Lung (tissue), 17 donors: ENCODE measurements at places on chromosomes 11 and 22.

GRCh38 chr22:20955548-20955947, 11.5 kb upstream of the AIFM3 start:
- DNase-seq: no peak

- no peak for DNase-seq
Measured at GRCh38 chr22:44795701-44796630, 43.6 kb downstream of the ARHGAP8 start.

- DNase-seq: no peak
Measured at GRCh38 chr22:44288913-44289312, 23.8 kb downstream of the SHISAL1 start.

- DNase-seq: no peak
Measured at GRCh38 chr11:62514151-62514550, 32.5 kb downstream of the AHNAK start.

- no peak for DNase-seq
Measured at GRCh38 chr11:72124046-72124445, 11.5 kb upstream of the FOLR3 start.

DNA sequence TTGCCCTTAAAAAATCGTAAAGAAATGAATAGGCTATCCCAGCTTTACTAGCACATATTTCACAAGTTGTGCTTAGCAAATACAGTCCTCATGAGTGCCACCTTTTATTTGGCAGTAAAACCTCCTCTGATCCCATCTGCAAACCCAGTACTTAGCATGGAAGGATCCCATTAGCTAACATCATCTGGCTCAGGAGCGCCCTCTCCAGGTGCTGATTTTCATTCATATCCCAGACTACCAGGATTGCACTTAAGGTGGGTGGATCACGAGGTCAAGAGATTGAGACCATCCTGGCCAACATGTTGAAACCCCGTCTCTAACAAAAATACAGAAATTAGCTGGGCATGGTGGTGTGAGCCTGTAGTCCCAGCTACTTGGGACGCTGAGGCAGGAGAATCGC, 76.1 kb upstream of the PAX6 start:
- no peak for DNase-seq

DNA sequence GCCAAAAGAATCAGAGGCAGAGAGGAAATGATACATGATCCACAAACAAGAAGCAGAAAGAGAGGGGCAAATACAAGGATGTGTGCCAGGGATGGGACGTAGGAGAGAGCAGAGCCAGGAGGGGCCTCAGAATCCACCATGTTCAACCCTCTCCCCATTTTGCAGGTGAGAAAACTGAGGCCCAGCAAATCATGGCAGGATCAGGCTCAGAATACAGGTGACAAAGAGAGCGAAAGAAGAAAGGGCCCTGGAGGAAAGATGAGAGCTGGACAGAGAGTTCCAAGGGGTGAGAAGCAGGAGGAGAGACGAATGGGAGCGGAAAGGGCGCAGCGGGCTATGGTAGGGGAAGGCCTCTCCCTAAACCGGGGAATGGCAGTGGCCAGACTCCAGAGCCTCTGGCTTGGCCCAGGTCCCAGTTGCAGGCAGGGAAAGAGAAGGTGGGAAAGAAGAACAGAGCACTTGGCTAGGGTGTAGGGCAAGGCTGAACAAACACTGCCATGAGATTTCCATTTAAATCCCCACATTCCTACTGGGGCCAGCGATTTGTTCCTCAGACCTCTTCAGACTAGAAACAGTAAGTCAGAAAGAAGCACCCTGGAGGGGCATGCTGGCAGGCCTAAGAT, 44.4 kb upstream of the TSKU start:
- DNase-seq: peak; percentile 26

- DNase-seq: no peak
Measured at GRCh38 chr11:62062223-62062861, 61.5 kb upstream of the INCENP start.

- DNase-seq: no peak
Measured at GRCh38 chr22:38950527-38951295, 6.7 kb upstream of the APOBEC3A start.

- DNase-seq: no peak
Measured at GRCh38 chr11:76939219-76939631, 78.5 kb downstream of the ACER3 start.

GRCh38 chr22:26481112-26481693, 2.4 kb downstream of the HPS4 start:
- DNase-seq: no peak

DNA sequence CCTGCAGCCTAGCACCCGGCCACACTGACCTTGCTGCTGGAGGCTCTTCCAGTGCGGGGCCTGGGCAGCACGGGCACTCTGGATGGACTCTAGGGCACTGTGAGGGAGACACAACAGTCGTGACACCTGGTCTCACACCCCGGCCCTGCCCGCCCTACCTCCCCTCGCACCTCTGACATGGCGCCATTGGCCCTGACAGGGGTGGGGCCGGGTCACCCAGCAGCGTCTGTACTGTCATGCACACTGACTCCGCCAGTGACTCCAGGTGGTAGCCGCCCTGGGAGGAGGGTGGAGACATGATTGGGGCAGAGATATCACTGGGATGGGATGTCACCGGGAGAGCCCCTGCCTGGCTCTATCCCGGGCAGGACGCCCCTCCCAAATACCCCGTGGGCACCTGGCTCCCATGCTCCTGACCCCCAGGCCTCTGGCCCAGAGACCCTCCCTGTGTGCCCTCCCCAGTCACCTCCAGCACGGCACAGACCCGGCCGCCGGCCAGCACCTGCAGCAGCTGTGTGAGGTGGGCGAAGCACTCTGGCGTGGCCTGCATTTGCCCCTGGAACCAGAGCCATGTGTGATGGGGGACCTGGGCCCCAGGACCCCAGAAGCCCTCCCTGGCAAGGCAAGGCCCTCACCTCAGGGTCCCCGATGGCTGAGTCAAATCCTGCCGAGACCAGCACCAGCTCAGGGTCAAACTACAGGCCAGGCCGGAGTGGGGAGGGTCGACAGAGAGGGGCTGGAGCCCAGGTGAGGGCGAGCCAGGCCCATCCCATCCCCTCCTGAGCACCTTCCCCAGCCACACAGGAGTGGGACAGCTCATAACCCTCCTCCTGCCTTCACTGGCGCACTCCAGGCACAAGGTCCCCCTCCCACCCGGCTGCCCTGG, 2.6 kb downstream of the HDAC10 start:
- no peak for DNase-seq

DNA sequence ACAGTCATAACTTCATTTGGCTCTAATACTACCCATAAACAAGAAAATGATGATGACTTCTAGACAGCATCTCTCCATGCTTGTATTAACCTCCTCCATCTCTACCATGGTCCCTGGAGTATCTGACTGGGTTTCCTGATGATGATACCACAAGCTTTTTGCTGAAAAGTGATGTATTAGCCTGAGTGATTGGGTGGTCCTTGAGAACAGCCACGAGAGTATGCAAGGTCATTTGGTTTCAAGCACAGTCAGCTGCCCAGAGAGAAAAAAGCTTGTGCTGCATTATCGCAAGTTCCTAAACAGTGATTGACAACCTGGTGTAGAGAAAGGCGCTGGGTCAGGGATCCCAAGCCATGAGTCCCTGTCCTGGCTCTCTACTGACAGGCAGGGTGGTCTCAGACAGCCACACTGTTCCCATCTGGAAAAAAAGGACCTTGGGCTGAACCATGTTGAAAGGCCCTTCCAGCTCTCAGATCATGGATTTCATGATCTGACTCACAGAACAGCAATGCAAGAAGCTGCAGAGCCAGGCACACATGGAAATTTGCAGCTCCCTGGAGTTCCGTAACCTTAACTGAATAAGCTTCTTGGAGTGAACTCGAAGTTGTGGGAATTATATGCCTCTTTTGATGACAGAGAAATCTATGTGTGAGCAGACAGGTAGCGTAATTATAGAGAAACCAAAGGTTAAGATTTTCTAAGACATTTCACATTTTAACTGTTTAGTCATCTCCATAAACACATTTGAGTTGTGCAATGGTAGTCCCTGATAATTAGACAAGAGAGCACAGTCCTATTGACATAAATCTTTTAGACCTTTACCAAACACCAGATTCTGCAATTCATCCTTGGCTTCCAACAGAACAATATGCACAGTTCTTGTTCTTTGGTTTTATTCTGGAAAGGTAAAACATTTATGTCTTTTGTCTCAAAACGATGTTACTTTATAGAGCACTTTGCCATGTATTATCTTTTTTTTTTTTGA, 54.1 kb upstream of the UBASH3B start:
- DNase-seq: peak; percentile 24

DNA sequence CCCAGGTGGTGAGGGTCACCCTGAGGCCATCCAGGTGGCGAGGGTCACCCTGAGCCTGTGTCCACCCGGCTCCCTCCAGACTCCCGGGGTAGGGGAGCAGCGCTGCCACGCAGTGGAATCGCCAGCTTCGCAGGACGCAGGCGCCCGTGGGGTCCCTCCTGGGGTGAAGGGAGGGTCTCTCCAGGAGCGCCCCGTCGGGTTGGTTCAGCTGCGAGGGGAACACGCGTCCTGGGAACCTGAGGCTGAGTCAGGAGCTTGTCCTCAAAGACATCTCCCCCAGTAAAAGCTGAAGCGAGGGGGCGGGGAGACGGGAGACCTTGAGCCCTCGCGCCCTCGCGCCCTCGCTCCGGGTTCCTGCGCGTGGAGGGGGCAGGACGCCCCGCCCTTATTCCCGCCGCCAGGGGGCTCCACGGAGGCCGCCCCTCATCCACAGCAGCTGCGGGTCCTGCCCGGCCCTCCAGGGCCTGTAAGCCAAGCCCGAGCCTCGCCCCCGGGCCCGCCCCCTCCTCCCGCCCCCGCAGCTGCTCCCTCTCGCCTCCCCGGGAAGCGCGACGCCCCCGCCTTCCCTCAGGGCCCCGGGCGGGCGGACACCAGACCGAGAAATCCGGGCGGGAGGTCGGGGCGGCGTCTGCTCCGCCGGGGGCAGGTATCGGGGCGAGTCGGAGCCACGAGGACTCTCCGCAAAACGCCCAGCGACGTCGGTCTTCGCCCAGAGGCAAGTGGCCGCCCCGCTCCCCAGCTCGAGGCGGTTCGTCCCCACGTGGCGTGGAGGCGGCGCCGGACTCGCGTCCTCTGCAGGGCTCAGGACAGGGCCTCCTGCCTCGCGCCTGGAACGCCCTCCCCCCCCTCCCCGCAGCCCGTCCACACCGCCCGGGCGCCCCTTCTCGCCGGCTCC, 22.8 kb downstream of the PIM3 start:
- DNase-seq: no peak

DNA sequence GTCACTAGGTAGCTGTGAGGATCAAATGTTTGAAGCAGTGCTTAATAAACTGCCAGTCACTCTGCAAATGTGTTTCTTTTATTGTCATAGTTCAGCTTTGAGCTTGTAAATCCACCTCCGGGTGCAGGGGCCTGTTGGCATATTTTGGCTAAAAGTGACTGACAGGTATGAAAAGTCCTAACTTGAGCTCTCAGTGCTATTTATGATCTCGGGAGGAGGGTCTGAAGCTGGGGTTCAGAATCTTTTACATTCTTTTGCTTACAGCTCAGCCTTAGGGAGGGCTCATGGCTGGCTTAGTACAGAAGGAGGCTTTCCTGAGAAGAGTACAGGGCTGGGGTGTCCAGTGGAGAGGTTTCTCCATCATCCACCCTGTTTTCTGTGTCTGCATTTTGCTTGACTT, 1.5 kb downstream of the ASPHD2 start:
- no peak for DNase-seq

DNA sequence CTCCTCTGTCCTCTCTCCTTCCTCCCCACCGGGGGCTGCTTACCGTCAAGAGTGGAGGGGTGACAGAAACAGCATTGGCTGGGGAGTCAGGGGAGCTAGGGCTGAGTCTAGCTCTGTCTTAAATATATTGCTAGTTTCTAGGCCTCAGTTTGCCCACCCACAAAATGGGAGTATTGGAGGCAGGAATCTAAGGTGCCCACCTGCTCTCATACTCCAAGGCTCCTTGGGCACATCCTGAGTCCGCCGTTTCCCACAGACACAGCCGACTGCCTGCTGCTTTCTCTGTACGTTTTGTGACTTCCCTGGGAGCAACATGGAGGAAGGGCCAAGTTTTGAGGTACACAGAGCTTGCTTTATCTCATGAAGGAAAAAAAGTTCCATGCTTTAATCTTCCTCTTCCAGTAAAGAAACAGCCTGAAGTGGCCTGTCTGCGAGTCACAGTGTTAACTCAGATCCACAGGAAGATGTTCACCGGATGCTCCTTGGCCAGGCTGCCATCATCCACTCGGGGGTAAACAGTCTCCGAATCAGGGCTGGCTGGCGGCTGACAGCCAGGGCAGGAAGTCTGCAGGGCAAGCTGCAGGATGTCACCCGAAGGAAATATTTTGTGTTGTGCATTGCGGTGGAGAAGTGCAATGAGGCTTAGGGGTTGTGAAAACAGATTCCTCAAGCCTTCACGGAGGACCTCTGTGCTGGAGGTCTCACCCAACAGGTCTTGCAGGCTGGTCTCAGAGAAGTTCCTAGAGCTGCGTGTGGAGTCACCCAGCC, 11.0 kb upstream of the CERK start:
- peak; percentile 50 for DNase-seq

DNA sequence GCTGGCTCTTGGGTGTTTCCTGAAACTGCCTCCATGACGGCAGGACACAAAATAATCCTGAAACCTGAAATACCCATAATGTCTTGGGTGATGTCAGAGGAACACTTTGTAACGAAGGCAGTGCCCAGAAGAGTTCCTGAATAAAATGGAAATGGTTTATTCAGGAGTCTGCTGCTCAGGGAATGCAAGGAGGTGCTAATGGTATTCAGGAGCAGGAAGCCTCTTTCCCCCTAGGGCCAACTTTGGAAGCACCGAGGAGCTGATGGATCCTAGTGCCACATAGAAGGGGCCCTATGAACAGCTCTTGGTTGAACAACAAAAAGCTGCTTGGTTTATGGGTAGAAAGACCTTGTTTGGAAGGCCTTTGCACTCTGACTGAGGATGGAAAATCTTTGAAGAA, 15.5 kb downstream of the TREH start:
- DNase-seq: no peak

DNA sequence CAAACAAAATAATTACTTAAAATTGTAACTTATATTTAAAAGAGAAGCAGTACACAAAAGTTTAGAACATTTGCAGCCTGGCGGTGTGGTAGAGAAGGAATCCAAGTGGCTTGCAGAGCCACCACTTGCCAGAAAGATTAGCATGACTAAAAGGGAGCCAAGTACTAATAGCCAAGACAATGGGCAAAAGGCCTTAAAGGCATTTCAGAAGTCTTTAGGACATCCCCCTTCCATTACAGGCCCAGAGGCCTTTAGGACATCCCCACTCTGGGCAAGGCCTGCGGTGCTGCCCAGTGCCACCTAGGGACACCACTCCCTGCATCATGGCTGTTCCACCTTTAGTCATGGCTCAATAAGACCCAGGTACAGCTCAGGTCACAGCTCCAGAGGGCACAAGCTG, 32.4 kb downstream of the TMEM225 start:
- DNase-seq: no peak

DNA sequence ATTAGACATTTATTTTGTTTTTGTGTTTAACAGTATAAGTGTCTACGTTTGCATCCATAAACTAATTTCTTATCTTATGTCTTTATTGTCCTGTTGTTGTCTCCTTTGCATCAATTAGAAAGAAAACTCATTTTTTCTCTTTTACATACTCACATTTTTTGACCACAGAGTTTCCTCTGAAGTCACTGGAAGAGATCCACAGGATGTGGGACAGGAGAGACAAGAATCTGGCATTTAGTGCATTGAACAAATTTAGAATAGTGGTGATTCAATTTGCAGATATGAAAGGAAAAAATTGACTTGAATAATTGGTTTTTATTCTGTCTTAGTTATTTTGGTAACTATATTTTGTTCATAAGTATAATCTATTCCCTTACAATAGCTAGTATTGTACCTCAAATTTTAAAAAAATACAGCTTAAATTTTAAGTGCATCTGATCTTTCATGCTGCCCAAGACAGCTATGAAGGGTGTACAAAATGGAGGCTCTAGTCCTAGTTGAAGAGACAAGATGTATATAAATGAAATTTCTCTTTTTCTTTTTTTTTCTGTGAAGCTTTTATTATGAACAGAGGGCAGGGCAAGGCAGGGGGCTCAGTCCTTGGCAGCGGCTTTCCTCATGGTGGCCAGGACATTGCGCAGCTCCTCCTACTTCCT, 24.4 kb downstream of the HORMAD2 start:
- DNase-seq: no peak
